ENCODE measurements at places on chromosomes 12 and 14.

DNA sequence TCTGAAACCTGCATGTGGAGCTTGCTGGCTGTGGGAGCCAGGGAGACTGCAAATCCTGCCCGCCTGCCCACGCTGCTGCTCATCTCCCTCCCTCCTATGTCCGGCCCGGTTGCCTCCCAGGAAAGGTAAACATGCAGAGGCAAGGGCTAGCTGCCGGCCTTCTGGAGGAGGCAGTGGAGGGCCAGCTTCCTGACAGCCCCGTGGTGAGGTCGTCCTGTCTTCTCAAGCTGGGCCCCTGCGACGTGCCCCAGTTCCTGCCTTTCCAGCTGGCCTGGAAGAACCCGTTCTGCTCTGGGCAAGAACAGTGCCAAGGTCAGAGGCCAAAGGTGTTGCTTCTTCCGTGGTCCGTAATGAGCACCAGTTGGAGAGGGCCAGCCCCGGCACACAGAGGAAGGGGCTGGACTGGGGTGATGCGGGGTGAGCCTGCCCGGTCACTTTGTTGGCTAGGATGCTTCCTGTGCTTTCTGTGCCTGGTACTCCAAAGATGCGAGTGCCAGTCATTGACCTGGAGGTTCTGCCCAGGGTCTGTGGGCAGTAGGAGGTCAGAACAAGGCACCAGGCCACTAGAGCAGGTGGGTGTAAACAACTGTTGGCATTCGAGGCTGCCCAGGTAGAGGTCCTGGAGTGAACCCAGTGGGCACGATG lies 25.3 kb downstream of the TPCN1 start:
- DNase-seq: peak; percentile 56

GRCh38 chr12:97939156-97939555 lies 476.6 kb downstream of the RMST start:
- no peak for DNase-seq

GRCh38 chr14:49861699-49862088 lies 9.1 kb upstream of the NEMF start:
- peak; percentile 69 for DNase-seq

DNA sequence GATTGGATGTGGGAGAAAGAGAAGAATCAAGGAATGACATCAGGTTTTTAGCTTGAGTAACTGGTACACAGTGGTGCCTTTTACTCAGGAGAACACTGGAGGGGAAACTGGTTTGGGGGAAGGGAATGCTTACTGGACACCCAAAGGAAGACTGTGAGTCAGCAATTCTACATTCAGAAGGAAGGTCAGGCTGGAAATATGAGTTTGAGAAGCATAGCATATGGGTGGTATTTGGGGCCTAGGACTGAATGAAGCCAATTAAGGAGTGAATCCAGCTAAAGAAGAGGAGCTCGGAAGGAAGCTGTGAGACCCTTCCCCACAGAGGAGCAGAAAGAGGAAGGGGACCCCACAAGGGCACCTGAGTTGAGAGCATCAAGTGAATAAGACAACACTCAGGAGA lies 35.4 kb downstream of the DMAC2L start:
- DNase-seq: no peak

GRCh38 chr12:11621797-11622423 lies 27.6 kb upstream of the ETV6 start:
- DNase-seq: no peak

GRCh38 chr12:26705851-26706250 lies 127.1 kb downstream of the ITPR2 start:
- DNase-seq: no peak

DNA sequence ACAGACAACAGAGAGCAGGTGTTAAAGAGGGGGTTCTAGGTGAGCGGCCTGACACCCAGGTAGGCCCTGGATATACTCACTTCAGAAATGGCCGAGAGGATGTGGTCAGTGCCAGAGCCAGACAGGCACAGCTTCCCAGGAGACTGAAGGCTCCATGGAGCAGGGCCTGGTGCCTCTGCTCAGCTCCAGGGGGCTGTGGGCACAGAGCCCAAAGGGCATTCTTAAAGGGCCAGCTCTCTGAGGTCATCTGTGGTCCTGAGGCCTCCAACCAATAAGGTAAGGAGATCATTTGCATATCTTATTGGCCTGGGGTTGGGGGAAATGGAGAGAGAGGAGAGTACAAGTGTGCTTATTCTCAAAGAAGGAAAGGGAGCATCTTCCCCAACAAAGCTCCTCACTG lies 9.7 kb upstream of the PCK2 start:
- no peak for DNase-seq

- DNase-seq: no peak
These were observed 11.6 kb downstream of the SLC7A7 start for GRCh38 chr14:22803687-22803974.

GRCh38 chr12:31645924-31646323 lies 13.6 kb upstream of the ETFBKMT start:
- DNase-seq: no peak

DNA sequence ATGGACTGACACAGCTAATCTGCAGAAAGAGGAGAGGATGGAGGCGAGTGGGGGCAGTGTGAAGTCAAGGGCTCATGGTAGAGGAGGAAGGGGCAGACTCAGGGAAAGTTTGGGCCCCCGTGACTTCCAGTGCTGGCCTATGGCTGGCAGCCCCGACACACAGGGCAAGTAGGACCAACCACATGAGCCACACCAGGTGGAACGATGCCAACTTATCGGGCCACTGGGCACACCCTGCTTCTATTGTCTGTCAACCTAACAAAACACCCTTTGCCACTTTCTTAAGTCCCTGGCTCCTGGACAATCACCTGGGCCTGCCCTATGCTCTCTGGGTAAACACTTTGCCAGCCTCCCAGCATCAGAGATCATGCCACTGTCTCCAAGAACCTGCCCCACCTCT lies 65.2 kb upstream of the PSMC1 start:
- peak; percentile 7 for DNase-seq

- no peak for DNase-seq
These were observed 103.4 kb upstream of the PKP2 start for GRCh38 chr12:33000016-33000415.

- DNase-seq: no peak
These were observed 669 bp upstream of the CDKN3 start for GRCh38 chr14:54396183-54396492.

GRCh38 chr14:36940476-36940875 lies 231.9 kb downstream of the SLC25A21 start:
- no peak for DNase-seq

DNA sequence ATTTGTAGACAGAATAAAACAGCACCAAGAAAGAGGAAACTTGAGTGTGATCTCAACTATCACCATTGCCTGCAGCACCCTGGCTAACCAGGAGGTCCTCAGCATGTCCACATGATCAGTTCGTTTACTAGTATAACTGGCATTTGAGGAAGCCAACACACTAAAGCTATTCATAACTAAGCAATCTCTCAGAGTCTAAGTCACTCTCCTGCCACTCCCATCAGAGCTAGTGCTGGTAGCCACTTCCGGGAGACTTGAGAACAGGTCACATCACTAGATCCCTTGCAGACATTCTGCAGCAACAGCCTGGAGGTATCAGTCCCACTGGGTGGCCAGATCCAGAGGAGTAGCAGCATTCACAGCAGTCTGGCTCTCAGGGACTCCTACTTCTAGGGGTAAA lies 352.9 kb upstream of the OR4E1 start:
- DNase-seq: no peak

GRCh38 chr14:55976655-55977054 lies 141.6 kb upstream of the PELI2 start:
- no peak for DNase-seq

DNA sequence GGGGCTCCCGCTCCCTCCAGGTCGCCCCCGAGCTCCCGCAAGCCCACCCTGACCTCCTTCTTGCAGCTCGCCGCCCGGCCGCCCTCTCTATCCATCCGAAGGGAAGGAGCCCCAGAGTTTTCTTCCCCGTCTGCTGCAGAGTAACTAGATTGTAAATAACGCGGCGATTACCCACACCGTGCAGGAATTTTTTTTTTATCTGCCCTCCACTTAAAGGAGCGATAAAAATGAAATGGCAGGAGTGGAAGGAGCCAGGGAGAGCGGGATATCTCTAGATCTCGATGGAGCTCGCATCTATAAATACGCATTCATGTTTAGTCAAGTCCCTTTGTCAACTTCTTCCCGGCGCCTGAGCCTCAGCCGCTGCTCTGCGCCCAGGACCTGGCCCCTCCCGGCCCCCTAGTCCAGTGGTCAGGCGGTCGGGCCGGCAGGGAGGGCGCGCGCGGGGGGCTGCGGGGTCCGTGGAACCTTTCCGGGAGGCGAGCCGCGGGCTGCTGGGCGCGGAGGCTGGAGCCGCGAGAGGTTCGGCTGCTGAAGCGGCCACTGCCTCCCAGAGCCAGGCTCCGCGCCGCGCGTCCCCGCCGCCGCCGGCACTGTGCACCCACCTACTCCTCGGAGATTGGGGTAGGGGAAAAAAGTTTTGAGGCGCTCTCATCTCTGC lies 386.0 kb downstream of the BCAT1 start:
- peak; percentile 16 for DNase-seq

GRCh38 chr12:124389138-124389724 lies 94.3 kb downstream of the RFLNA start:
- DNase-seq: peak; percentile 91

DNA sequence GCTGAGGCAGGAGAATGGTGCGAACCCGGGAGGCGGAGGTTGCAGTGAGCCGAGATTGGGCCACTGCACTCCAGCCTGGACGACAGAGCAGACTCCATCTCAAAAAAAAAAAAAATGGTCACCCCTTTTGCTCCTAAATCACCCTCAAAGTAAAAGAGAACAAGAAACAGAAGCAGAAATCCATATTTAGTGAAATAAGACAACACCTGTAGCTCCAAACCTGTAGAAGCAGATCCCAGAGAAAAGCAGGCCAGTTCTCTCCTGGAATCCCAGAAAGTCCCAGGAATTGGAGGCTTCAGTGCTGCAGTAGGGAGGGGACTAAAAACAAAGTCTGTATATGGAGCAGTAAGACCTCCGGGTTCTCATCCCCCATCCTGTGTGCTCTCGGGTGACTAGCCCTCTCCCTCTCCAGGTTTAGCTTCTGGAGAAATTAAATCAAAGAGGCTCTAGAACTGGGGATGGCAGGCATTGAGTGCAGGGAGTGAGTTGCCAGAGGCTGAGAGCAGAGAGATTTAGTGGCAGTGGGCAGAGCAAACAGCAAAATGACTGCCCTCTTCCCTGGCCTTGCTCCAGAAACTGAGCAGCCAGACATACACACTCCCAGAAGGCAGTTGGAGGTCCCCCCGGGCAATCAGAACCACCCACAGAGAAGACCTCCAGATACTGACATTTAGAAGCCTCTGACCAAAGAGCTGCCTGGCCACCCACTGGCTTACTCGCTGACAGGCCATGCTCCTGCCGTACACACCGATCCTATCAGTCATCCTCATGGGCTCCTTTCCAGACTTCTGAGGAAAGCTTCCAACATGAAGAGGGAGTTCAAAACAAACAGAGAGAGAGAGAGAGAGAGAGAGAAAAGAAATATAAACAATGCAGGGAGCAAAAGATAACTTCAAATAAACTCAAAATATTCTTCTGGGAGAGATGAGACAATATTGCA lies 6.3 kb upstream of the MLXIP start:
- DNase-seq: peak; percentile 64

- DNase-seq: peak; percentile 4
These were observed 5.8 kb upstream of the BEGAIN start for GRCh38 chr14:100592972-100593371.

DNA sequence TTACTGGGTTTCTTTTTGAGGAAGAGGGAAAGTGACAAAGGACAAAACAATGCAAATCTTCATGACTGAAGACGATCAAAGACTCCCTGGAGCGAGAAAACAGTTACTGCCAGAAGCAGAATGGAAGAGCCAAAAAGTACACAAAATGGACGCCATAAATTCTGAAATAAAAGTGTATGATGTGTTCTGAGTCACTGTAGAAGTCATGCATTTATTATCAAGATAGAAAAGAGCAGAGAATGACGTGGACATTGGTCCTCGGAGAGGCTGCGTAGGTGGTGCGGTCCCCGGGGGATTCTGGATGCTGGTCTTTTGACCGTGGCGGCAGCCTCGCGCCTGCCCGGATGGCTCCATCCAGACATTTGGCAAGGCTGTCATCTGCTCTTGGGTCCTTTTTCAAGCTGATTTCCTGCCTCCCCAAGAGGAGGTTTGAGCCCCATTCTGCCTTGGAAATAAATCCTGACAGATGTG lies 52.8 kb downstream of the C14orf132 start:
- no peak for DNase-seq

DNA sequence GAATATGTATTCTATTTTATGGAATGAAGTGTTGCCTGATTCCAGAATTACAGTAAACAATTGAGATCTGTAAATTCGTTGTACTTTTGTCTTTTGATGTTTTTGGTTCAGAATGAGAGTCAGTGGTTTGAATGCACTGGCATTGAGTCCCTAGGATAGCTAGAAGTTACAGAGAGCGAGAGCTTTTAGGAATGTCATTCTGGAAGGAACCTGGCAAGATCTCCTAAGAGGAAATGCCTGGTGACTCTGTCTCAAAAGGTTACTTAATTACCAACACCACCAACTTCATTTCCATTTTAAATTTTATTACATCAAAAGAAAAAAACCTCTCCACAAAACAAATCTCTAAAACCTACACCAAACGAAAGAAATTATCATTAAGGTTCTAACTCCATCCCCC lies 6.0 kb upstream of the CEBPE start:
- DNase-seq: no peak

DNA sequence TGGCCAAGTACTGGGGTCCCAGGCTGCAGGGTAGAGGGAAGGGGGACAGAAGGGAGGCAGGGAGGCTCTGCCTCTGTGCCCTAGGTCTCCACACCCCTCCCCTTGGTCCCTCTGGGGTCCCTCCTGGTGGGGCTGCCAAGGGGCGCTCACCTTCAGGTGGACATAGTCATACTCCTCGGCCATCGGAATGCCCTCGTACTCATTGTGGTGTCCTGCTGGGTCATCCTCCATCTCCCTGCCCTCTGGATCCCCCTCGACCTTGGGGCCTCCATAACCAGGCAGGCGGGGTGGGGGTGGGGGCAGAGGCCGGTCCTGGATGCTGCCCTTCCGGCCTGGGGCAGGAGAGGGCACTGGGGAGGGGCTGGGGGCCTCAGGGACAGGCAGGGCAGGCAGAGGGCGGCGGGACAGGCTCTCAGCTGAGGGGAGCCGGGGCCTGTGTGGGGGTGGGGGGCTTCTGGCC lies 5.8 kb downstream of the EFS start:
- DNase-seq: no peak
